ENCODE measurements at places on chromosomes 1 and 21.

DNA sequence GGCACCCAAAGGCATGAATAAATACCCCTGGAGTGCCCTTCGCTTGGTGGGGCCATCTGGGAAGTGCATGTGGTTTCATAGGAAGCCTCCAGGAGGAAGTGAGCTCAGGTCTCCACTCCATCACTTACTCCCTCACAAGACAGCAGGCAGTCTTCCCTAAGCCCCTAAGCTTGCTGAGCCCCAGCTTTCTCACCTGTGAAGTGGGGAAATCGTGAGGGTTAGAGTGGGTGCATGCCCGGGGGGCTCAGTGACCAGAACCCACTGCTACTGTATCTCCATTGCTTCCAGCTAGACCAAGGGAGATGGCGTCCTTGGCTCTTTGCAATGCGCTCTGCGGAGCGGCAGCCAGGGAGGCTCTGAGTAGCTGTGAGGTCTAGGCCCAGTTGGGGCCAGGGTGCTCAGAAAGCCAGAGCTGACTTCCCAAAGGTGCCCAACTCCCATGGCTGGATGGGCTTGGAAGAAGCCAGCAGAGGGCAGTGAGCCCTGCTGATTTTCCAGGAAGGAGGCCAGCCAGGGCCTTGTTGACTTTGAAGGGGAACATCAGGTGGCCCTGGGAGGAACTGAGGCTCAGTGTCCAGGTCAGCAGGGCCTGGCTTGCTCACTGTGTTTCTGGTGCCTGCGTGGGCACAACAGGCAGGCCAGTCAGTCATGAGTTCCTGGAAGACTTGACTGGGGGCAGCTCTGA, 27.3 kb downstream of the CDCP2 start:
- DNase-seq, result no peak

DNA sequence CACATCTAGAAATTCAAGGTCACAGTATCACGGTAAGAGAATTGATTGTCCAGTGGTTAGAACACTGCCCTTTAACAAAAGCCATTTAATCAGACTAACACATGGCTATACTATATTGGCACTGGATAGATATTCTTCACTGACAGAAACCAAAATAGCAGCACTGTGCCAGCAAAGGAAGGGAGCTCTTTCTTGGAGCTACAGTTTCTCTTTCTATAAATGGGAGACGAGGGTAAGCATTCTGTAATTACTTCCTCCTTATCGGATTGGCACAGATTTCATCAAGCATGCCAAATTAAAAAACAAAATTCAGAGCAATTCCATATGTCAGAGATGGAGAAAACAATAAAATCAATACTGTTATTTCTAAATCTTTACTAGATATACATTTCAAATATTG, 115.7 kb upstream of the CACYBP start:
- no peak for DNase-seq

DNA sequence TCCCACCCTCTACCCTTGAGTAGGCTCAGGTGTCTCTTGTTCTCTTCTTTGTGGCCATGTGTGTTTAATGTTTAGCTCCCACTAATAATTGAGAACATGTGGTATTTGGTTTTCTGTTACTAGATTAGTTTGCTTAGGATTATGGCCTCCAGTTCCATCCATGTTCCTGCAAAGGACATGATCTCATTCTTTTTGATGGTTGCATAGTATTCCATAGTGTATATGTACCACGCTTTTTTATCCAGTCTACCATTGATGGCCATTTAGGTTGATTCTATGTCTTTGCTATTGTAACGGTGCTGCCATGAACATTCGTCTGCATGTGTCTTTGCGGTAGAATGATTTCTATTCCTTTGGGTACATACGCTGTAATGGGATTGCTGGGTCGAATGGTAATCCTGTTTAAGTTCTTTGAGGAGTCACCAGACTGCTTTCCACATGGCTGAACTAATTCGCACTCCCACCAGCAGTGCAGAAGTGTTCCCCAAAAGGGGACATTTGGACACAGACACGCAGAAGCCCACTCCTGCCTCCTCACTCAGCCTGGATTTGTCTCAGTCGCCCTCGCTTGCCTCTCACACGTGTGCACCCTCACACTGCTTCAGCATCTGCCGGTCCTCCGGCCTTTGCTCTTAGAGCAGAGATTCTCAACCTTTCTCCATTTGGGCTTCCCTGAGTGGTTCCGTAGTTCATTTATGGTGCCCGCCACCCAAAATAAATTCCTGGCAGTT, 3.7 kb downstream of the MX2 start:
- no peak for DNase-seq

DNA sequence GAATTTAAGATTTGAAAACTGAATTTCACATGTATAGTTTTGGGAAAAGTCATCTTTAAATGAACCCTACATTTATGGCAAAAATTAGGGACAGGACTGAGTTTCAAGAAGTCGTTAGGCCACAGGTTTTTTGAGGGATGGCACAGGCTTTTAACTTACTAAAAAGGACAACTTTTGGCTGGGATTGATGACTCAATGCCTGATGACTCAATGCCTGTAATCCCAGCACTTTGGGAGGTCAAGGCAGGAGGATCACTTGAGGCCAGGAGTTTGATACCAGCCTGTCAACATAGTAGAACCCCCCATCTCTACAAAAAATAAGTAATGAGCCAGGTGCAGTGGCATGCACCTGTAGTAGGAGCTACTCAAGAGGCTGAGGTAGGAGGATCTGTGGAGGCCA, 15.9 kb downstream of the UCK2 start:
- no peak for DNase-seq

GRCh38 chr1:218030846-218031245, 254.2 kb upstream of the RRP15 start:
- no peak for DNase-seq

GRCh38 chr1:7299329-7299799, 471.7 kb upstream of the VAMP3 start:
- no peak for DNase-seq

DNA sequence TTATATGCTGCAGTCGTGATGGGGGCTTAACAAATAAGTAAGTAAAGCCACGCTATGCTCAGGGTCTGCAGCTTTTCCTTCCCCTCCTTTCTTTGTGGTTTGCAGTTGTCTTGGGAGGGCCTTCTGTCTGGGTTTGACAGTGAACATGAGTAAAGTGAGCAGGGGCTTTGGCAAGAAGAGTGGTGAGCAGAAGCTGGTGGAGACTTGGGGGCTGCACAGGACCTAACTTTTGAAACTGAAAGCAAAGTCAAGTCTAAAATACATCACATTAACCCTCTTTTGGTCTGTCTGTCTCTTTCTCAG, 368.6 kb upstream of the VAMP3 start:
- no peak for DNase-seq

GRCh38 chr21:33402001-33402979, 923 bp upstream of the IFNGR2 start:
- DNase-seq, result no peak

GRCh38 chr1:244552336-244552735, 91.3 kb downstream of the CATSPERE start:
- DNase-seq, result no peak

- DNase-seq, result no peak
These were observed 80.1 kb downstream of the SPAG17 start for GRCh38 chr1:118104951-118105350.

- DNase-seq, result no peak
These were observed 98.1 kb downstream of the TM2D1 start for GRCh38 chr1:61626816-61627215.

DNA sequence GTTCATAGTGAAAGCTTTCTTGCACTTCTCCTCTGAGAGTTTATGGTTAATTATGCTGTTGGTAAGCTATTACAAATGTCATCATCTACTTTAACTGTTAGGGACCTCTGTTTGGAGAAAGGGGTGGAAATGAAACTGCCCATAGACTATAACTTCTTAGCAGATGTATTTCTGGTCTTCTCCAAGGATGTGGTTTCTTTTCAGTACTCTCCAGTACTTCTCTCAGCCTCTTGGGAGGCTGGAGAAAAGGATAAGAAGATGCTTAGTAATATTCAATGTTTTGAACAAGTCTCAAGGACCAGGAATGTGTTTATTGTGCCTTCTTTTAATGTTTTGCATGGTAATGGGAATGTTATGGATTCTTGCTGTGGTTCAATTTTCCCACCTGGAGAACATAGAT, 60.4 kb downstream of the LAMC2 start:
- DNase-seq, result no peak

- DNase-seq, result no peak
These were observed 775 bp upstream of the PRPF38B start for GRCh38 chr1:108691128-108691941.

DNA sequence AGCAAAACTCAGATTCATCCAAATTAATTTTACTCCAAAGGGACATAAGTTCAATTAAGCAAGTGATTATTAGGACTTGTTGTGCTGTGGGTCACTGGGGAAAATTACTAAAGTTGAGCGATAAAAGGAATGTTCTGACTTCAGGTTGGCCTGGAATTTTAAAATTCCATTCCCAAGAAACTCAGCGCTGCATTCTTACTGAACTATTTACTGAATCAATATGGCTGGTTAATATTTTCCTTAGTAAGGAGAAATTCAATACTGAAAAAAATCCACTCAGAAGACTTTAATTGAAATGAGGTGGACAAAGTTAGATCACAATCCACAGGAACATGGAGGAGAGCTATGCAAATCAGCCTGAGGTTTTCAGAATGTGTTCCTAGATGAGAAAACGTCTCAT, 578.9 kb upstream of the NR5A2 start:
- no peak for DNase-seq

GRCh38 chr21:45800339-45801080, 157.0 kb downstream of the PCBP3 start:
- no peak for DNase-seq

DNA sequence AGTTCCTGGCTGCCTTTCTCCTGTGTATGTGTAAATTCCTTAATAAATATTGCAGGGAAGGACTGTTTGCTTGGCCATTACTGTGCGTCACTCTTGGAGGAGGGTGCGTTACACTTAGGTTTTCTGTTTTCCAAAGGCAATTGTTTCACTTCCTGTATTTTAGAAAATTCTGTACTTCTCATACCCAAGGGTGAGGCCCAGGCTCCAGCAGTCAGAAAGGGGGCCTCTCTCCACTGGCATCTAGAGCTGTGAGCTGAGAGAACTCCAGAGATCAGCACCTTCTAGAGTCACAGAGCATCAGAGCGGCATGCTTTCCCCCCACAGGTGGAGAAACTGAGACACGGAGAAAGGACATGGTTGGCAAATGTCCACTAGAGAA, 27.0 kb upstream of the ZFP69B start:
- DNase-seq, result no peak

DNA sequence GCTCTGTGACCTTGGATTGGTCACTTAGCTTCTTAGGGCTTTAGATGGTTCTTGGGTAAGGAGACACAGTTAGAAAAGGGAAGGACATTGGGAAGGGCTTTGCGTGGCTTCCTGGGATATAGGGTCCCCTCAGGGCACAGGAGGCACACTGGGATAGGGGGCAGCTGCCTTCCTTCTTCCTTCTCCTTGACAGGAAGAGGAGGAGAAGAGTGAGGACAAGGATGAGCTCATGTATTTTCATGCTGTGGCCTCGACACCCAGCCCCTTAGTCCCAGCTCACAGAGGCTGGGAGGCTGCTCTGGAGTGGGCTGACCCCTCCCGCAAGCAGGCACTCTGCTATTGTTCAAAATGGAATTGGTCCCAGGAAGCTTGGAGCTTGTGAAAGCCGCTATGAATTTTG, 45.7 kb upstream of the POU3F1 start:
- no peak for DNase-seq

- DNase-seq, result no peak
These were observed 68.3 kb upstream of the BCAR3 start for GRCh38 chr1:93749894-93750301.

GRCh38 chr1:172851077-172851476, 192.2 kb downstream of the FASLG start:
- no peak for DNase-seq

- no peak for DNase-seq
These were observed 39.8 kb upstream of the HSD3B1 start for GRCh38 chr1:119467219-119467618.

DNA sequence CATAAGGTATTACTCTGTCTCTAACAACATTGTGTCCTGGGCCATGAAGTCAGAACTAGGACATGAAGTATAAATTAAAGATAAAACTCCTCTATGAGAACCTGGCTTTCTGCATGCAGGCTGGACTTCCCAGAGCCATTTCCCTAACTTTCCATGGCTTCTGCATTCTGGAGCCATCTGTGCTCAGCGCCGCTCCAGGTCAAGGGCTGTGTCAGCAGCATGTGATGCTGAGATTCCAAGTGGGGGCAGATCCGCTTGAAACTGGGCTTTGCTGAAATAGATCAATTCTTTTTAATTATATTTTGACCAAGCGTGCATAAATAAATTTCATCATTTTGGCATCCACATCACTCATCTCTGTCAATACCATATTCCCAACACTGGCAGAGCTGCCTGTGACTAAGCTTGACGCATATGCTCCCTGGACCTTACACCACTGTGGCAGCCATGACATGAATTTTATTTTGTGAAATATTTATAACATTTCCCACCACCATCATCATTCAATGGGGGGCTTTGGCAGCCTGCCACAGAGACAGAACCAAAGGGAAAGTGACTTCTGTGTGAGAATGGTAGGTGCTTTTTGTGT, 110.4 kb upstream of the KCNK1 start:
- no peak for DNase-seq

GRCh38 chr1:9687874-9688582, 36.5 kb downstream of the PIK3CD start:
- DNase-seq, result no peak

GRCh38 chr1:156213644-156213966, 798 bp downstream of the PMF1 start:
- DNase-seq, result no peak

DNA sequence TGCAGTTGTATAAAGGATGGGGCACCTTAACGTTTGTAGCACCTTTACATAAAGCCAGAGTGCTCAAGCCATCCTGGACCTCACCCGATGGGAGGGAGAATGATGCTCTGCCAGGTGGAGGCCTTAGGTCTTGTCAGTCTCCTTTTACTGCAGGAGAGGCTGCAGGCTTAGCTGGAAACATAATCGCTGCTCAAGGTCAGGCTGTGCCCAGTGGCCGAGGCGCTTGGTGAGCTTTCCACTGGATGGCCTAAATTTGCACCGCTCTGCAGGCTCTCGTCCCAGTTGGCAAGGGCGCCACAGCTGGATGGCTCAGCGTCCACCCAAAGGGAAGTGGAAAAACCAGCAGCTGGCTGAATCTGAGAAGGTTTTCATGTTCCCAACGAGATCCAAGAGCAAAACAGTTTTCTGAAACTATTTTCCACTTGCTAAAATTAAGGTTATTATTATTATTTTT, 438.9 kb downstream of the CAMTA1 start:
- no peak for DNase-seq

DNA sequence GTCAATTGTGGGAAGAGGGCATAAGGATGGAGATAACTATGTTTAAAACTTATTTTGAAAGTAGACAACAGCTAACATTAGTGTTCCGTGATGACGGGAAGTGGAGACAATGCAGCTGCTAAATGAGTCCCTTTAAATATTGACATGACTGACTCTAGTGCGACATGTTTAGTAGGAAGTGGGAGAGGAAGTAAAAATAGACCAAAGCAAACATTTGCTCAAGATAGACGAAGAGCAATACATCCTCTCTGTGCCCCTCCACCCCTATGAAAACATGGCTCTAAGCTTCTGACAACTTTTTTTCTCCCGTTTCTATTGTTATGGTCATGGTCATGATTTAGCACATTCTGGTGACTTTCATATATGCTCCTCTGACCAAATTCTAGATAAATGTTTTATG, 60.0 kb upstream of the HMCN1 start:
- DNase-seq, result no peak

- DNase-seq, result no peak
These were observed 50.8 kb upstream of the ECE1 start for GRCh38 chr1:21341022-21341421.
